ENCODE measurements at places on chromosomes 5 and 9.

DNA sequence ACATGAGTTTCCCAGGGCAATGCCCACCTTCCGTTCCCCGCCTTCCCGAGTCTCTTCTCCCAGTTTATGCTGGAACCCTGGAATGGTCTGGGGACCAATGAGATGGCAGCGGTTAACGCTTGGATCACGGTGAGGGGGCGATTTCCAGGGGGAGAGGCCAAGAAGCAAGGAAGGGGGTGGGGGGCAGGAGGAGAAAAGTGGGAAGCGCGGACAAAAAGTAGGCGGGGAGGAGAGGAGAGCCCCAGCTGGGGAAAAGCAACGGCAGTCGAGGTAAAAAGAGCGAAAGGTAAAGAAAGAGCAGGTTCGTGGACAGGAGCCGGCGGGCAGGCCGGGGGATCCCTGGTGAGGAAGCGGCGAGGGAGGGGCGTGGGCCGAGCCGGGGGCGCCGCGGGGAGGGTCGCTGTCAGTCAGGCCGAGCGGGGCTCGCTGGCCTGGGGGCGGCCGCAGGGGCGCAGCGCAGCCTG, 508 bp upstream of the SNCAIP start:
- no peak for DNase-seq

DNA sequence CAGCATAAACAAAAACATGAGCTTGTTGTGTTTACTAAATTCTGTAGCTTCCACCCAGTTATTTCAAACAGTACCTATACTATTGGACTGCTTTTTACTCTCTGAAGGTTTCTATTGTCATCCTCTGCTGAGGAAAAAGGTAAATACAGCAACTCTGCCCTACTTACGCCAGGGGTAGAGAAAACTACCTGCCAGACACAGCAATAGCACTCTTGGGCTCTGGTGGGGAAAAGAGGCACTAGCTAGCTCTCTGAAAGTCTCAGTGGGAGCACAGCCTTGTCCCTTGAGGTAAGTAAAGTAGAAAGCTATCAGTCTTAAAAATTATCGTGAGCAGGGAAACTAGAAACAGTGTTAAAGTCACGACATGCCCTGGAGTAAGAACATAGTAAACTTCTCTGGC, 3.7 kb downstream of the HCN1 start:
- DNase-seq, result no peak

- no peak for DNase-seq
These were observed 5.9 kb upstream of the LIX1 start for GRCh38 chr5:97148288-97148687.

DNA sequence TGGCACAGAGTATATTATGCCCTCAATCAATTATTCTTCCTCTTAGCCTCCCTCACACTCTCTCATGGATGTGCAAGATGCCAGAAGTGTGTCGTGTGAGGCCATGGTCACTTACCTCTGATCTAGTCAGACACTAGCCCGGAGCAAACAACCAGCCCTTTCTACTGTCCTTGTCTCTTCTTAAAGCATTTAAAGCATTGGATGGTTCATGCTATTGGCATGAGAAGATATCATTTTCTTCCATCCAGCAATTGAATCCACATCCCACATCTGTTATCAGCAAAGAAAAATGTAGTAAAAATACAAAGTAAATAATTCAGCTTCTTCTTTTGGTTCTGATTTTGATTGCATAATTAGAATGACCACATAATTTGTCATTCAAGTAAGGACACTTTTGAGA, 267.2 kb upstream of the ACO1 start:
- no peak for DNase-seq

- DNase-seq, result no peak
These were observed 11.0 kb upstream of the EEIG1 start for GRCh38 chr9:127991757-127992274.

GRCh38 chr5:39716532-39717028, 291.8 kb upstream of the DAB2 start:
- DNase-seq, result no peak

DNA sequence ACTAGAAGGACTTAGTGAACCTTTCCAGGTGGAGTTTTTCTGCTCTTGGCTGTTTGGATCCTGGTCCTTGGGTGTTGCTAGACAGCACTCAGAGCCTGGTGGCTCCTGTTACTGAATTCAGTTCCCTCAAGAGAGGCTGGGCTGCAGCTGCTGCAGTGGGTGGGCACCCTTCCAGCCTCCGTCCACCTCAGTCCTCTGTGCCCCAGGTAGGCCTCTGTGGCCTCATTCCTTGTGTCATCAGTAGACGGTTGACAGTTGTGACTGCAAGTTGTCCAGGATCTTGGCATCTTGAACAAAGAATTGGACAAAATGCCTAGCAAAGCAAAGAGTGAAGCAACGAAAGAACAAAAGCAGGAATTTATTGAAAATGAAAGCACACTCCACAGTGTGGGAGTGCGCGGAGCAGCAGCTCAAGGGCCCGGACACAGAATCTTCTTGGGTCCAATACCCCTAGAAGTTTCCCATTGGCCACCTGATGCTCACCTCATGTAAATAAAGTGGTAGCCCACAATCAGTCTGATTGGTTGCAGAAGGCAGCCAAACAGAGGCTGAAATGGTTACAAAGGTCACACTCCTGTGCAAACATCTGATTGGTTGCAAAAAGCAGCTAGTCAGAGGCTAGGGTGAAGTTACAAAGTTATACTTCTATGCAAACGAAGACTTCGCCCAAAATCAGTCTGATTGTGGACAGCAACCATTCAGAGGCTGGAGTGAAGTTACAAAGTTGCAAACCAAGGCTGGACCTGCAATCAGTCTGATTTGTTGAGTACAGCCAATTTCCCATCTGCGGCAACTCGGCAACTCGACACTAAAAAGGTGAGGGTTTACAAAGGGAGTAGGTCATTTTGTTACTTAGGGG, 40.1 kb downstream of the F2R start:
- DNase-seq, result no peak

DNA sequence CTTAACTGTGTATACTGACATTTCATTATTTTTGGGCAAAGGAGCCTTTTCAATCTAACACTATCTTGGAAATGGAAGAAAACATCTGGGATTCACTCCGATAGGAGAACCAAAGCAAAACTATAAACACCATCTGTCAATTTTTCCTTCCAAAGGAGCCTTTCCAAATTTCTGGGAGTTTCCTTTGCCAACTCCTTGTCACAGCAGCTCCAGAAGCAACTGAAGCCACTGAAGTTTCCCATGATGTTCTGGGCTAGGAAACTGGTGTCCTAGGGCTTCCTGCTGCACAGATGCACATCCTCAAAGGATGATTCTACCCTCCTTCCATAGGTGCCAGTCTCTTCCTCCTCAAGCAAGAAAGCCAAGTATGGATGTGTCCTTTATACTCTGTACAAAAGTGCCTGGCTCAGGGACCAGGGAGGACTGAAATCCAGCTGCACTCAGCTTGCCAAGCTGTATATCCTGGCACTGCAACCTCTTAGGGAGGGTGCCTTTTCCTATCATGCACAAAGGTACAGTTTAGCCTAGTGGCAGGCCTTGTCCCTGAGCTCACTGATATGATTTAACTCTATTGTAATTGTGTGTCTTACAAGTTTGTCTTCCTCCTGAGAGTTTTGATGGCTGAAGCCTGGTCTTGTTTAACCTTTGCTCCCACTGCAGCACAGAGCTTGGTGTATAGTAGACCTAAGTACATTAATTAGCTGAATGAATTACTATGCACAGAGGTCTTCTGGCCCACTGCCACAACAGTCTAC, 8.4 kb upstream of the UBAP1 start:
- DNase-seq, result no peak

GRCh38 chr5:95770830-95771708, 39.9 kb downstream of the RHOBTB3 start:
- no peak for DNase-seq
